Fibroblast of skin of right quadriceps (primary cell): ENCODE measurements at places on chromosomes 5 and 9.

GRCh38 chr9:37944671-37945481 lies 40.9 kb upstream of the SLC25A51 start:
- peak; percentile 36 for DNase-seq

DNA sequence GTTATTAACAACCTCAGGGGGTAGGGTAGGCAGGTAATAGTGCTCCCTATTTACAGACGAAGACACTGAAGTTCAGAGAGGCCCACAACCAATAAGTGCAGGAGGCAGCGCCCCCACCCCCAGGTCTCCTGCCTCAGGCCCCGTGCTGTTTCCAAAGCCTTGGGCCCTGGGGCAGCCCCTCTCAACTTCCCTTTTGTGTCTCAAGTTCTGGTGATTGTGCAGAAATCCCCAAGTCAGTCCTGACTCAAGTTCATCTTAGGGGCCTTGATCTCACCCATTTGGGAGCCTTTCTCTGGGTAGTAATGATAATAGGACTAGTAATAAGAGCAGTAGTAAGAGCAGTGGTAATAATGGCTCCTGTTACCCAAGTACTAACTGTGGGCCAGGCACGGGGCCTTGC lies 35.5 kb upstream of the ASS1 start:
- no peak for DNase-seq

GRCh38 chr5:142873831-142874230 lies 103.7 kb downstream of the ARHGAP26 start:
- DNase-seq: no peak

DNA sequence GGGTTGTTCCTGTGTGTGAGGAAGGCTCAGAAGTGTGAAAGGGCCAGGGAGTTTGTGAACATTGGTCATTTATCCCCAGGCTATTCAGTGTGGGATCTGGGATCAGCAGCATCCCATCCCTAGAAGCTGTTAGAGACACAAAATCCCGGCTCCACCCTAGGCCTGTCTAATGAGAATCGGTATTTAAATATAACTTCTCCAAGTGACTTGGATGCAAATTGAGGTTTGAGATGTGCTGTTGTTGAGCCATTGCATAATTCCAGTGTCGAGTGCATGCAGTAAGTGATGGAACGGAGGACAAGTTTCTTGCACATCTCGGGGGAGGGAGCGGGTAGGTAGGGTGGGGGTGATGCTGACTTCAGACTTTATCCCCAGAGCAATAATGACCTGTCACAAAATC lies 138.3 kb downstream of the FBXL7 start:
- no peak for DNase-seq

DNA sequence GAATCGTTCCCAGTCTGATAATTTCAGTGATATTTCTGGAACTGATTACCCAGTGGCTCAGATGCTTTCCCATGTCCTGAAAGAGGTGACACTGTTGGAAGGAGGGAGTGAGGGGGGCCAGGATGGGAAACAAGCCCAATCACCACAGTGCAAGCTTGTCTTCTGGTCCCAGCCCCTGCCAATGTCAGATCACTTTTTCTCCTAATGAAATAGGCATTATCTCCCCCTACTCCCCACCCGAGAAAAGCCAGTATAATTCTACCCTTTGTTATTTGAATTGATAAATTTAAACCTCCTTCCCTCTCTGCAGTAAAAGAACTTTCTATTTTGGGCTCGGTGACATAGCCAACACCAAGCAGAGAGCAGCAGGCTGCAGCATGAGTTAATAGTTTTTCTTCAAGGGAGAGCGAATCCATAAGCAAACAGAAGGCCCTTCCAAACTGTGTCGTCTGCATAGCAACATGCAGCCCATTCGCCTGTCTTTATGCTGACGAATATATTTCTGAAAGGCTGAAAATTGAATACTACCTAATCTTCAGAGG lies 14.6 kb upstream of the PPP2CA start:
- peak; percentile 38 for DNase-seq

DNA sequence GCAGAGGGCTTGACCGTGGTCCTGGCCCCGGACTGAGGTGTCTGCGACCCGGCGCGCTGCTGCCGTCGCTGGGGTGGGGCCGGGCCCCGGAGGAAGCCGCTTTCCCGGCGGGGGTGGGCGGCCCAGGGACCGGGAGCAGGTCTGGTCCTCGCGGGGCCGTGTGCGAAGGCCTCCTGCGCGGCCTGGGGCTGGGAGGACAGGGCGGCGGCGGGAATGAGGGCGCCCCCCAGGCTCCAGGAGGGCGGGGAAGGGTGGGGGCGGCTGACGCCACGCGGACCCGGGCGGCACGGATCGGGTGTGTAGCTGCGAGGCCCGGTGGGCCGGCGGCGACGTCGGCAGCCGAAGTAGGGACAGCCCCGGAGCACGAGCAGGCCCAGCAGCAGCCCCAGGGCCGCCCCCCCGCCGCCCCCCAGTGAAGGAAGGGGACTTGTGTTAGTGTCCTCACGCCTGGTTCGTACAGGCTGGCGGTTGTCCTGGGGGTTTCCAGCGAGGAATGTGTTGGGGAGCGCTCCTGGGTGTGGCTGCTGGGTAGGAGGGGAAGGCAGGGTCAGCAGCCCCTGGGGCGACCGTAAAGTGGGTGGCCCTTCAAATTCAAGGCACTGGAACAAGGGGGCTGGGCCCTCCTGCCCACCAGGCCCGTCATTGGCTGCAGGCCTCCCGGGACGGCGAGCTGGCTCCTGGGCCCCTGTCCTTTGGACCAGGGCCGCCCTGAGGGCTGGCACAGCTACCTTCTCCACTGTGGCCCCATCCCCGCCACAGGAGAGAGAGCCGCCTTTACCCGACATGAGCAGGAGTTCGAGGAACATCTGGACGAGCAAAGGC lies 597 bp upstream of the TMEM250 start:
- peak; percentile 31 for DNase-seq

DNA sequence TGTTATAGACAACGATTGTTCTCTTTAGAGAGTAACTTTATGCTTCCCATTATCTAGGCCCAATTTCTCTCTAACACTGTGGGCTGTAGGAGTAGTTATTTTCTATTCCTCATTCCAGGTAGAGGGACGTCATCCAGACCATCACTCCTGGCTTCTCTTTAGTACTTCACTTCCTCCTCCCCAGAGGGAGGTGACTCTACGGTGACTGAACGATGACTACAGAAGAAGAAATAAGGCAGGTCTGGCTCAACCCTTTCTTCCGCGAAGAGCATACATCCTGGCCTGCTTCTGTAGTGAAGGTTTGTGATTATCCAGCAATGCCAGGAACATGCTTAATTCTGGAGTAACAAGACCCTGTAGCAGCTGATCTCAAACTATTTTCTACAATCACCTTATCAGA lies 50.8 kb downstream of the HMGCR start:
- no peak for DNase-seq

DNA sequence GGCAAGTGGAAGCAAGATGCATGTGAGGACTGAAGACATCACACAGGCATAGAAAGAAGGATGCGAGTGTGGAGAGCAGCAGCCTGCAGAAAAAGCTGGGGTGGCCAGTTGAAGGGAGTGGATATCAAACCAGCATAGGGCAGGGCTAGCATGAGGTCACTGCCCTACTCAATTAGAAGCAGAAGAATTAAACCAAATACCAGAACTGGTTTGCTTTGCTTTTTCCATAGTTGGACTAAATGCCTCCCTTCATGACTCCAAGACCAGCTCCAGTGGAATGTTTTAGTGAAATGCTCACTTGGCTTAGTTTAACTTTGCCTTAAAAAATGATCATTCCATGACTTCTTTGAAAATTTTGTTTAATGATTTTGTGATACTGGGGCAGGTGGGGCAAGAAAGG lies 45.8 kb downstream of the TMEM167A start:
- DNase-seq: no peak

- DNase-seq: no peak
Observed at GRCh38 chr9:133861692-133862091, 123.5 kb upstream of the SARDH start.

GRCh38 chr9:84939774-84940173 lies 270.2 kb downstream of the NTRK2 start:
- DNase-seq: no peak

GRCh38 chr5:123282444-123282843 lies 140.8 kb downstream of the CEP120 start:
- DNase-seq: no peak

GRCh38 chr5:132270706-132271105 lies 13.2 kb downstream of the PDLIM4 start:
- DNase-seq: no peak

DNA sequence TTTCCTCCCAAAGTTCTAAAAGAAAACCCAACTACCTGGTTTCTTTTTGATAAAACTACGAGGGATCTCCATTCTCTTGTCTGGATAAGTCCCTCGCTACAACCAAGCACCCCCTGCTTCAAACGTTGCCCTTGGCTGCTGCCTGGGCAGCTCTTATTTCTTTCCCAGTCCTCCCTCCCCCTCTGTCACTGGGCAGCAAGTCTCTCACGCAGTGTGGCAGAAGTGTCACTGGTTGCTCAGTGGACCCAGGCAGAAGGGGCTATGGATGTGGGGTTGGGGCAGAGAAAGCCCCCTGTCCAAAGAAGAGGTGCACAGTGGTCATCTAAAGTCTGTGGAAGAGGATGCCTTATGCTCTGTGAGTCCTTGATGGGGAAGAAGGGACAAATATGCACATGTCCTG lies 7.2 kb upstream of the SMIM32 start:
- no peak for DNase-seq

GRCh38 chr5:132528866-132529634 lies 14.3 kb downstream of the IL5 start:
- DNase-seq: no peak

- no peak for DNase-seq
Observed at GRCh38 chr5:140162275-140162674, 12.7 kb upstream of the CYSTM1 start.

GRCh38 chr5:154683101-154683880 lies 71.9 kb upstream of the LARP1 start:
- DNase-seq: no peak

GRCh38 chr5:98780390-98780789 lies 6.9 kb downstream of the RGMB start:
- DNase-seq: peak; percentile 67

DNA sequence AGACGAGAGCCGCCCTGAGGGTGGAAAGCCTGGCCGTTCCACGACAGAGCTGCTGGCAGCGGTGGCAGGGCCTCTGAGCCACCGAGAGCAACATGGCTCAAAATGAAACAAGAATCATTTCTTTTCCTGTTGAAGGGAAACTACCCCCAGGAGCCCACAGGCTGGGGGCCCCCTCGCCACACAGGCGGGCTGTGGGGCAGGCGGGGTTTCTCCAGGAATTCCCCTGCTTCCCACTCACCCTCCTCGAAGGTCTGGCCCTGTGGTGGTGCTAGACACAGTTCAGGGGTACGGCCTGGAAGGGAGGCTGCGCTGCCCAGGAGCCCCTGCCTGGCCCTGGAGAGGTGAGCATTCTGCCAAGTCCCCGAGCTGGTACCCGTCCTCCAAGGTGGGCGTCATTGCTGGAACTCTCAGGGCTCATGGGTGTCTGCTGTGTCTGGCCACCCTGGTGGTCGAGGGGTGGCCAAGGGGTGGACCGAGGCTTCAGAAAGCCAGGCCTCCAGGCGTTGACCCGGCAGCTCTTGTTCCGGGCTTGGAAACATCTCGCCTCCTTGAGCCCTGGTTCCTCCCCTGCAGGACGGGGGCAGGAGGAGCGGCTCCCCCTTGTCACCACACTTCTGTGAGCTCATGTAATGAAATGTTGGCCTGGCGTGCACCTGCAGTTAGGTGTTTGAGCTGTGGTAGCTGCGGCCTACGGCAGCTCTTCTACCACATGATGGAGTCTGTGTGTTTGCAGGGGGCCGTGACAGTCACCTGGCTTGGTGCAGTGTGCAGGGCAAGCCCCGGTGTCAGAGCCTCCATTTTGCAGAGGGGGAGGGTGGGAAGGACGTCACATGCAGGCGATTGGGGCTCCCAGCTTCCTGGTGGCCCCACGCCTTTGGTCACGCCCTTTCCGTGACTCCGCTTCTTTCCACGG lies 65.3 kb downstream of the RXRA start:
- no peak for DNase-seq

DNA sequence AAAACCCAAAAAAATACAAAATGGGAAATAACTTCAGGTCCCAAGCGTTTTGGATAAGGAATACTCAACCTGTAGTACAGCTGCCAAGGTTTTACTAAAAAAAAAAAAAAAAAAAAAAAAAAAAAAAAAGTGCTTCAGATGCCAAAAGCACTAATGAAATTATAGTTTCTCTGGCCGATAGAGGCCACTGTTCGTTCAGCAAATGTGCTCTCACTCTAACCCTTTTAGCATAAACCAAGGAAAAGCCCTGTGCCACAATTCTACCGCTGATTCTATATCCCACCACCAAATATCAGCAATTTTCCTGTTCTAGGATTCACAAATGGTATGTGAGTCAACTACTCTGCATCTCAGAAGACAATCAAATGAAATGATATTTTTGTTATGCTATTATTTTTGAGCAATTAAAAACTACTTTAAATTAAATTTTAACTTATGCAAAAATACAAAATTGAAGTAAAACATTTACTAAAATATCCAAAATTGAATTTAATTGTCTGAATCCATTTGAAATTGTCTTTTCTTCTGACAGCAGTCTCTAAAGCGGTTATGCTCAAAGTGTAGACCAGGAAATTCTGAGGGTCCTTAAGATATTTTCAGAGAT lies 79.8 kb downstream of the RICTOR start:
- peak; percentile 70 for DNase-seq

- DNase-seq: peak; percentile 55
Observed at GRCh38 chr5:39400713-39401578, 23.8 kb downstream of the DAB2 start.

GRCh38 chr5:156386976-156387375 lies 60.0 kb downstream of the SGCD start:
- no peak for DNase-seq

GRCh38 chr9:86486891-86487837 lies 133.0 kb upstream of the TUT7 start:
- DNase-seq: peak; percentile 79

GRCh38 chr5:151612689-151613427 lies 21.7 kb upstream of the FAT2 start:
- no peak for DNase-seq

GRCh38 chr5:82603033-82603987 lies 325.2 kb upstream of the RPS23 start:
- no peak for DNase-seq

GRCh38 chr5:103389846-103390245 lies 131.3 kb downstream of the MACIR start:
- DNase-seq: no peak

DNA sequence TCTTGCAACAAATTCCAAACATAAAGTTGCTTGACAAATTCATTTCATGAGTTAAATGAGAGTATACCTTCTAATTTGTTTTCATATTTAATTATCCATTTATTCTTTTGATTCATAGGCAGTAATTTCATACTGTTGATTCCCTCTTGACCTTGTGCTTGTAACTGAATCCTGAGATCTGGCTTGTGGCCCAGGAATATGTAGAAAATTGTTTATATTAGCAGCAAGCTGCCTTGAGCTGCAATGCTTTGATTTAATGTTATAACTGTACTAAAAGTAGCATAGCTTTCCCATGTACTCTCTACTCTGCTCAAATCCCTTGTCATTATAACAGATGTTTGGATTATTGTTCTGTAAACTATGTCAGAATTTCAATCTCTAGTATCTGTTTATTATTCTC lies 780.7 kb downstream of the NR2F1-AS1 start:
- DNase-seq: peak; percentile 57
